ENCODE measurements at places on chromosomes 16 and 17. TPM values are rescaled to one million over a fixed set of nuclear protein-coding genes. Genes with fewer than 3 reads are reported as not detected.

- no peak overlapping the region for H3K4me3 ChIP-seq
- peaks cover 8% of the 10 kb centered on the region for H3K27me3 ChIP-seq
- H3K4me1 ChIP-seq: peaks cover 32% of the 10 kb centered on the region
- peaks cover 2% of the 10 kb centered on the region for H3K36me3 ChIP-seq
- DNase-seq: no peak
- H3K27ac ChIP-seq: peak overlapping the region; percentile 0
These were observed 6.1 kb upstream of the EVPLL start for GRCh38 chr17:18371455-18371854.

GRCh38 chr16:46930861-46931260, 42.6 kb downstream of the DNAJA2 start:
- H3K4me1 ChIP-seq: peaks cover 1% of the 10 kb centered on the region
- no peak overlapping the region for H3K4me3 ChIP-seq
- no peaks in the 10 kb centered on the region for H3K27me3 ChIP-seq
- no peak for DNase-seq

DNA sequence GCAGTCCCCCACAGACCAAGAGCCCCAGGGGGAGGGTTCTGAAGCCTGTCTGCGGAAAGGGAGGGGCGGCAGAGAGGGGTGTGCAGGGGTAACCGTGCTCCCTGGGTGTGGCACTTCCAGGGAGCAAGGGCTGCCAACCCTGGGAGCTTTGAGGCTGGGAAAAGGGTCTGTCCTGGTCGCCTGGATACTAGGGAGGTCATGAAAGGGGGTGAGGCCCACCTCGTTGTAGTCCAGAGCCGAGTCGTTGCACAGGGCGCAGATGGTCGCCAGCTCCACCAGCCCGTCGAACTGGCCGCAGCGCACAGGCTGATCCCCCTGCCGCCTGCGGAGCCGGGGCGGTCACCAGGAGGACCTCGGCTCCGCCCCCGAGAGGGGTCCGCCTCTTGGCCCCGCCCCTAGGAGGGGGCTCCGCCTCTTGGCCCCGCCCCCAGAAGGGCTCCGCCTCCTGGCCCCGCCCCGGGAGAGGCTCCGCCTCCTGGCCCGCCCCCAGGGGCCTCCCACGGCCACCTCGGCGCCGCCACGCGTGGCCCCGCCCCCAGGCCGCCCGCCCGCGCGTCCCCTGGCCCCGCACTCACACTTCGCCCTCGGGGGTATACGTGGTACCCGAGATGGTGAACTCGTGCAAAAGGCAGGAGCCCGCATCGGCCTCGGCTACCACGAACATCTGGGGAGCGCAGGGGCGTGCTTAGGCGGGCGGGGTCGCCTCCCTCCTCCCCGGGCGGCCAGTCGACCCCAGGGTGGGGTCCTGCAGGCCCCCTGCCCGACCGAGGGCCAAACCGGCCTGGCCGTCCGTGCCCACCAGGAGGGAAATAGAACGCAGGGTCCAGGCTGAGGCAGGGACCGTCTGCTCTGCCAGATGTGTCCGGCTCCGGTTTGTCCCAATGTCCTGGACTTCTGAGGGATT, 19.5 kb downstream of the ATP2A3 start:
- H3K27ac ChIP-seq: no peak overlapping the region
- peaks cover 2% of the 10 kb centered on the region for H3K4me1 ChIP-seq
- no peaks in the 10 kb centered on the region for H3K27me3 ChIP-seq
- H3K4me3 ChIP-seq: no peak overlapping the region

The GUCY2D gene
- total RNA-seq: not detected

GRCh38 chr16:78128913-78129312, 29.5 kb downstream of the WWOX start:
- H3K4me1 ChIP-seq: peaks cover 3% of the 10 kb centered on the region
- H3K27me3 ChIP-seq: no peaks in the 10 kb centered on the region
- H3K27ac ChIP-seq: no peak overlapping the region
- no peak for DNase-seq
- H3K4me3 ChIP-seq: no peak overlapping the region

Data from activated CD4-positive, alpha-beta memory T cell treated with anti-CD3 and anti-CD28 coated beads, Interleukin-2, amount 10 ng/mL, durations not matched to agents 7 days and 5 days (primary cell).